Right kidney (tissue), 9 donors: ENCODE measurements at places on chromosomes 4 and X.

DNA sequence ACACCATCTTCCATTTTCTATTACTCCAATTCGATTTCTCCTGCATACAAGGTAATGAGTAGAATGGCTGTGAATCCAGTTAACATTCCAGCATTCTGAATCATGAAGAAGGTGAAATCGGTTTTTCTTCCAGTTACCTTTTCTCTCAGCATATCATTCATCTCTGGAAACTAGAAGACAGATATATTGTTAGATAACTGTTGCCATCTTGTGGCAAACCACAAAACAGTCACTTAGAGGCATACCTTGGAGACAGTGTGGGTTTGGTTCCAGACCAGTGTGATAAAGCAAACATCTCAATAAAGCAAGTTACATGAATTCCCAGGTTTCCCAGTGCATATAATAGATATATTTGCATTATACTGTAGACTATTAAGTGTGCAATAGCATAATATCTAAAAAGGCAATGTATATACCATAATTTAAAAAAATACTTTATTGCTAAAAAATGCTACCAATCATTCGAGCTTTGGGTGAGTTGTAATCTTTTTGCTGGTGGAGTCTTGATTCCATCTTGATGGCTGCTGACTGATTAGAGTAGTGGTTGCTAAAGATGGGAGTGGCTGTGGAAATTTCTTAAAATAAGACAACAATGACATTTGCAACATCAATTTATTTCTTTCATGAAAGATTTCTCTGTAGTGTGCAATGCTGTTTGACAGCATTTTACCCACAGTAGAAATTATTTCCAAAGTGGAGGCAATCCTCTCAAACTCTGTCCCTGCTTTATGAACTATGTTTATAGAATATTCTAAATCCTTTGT, 82.1 kb downstream of the SLC39A8 start:
- DNase-seq = peak; percentile 2

DNA sequence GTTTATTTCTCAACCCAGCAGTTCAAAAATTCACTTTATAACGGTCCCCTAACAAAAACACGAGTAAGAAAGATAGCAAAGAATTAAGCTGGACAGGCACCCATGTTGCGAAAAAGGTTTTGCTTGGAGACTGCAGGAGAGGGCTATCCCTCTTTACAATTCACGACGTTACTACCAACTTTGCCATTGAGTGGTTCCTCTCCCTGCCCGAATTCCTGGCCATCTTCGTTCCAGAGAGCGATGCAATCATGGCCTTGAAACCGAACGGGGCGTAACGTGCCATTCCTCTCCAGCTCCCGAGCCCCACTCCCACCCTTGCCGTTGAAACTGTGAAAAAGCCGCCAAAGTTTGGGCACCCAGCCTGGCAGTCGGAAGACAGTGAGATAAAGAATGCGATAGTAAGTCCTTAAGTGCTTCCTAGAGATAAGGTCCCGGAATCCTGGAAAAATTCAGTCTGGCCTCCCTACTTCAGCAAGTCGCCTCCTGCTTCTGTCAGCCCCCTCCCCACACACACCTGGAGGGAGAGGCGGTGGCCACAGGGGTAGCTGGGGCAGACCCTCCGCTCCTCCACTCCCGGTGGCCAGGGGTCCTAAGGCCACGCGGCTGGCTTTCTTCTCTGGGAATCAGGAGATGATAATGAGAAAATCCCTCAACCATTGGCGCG, 65.2 kb downstream of the FBXO8 start:
- DNase-seq = peak; percentile 60

- DNase-seq = peak; percentile 5
Measured at GRCh38 chrX:104098151-104098808, 14.0 kb upstream of the ZCCHC18 start.

- no peak for DNase-seq
Measured at GRCh38 chr4:183306811-183307210, 13.3 kb downstream of the CLDN22 start.

GRCh38 chrX:10508891-10509290, 111.5 kb downstream of the MID1 start:
- DNase-seq = no peak

GRCh38 chr4:63528256-63528991, 880.8 kb downstream of the TECRL start:
- DNase-seq = no peak

- DNase-seq = no peak
Measured at GRCh38 chr4:183356173-183356830, 34.1 kb upstream of the CLDN24 start.

DNA sequence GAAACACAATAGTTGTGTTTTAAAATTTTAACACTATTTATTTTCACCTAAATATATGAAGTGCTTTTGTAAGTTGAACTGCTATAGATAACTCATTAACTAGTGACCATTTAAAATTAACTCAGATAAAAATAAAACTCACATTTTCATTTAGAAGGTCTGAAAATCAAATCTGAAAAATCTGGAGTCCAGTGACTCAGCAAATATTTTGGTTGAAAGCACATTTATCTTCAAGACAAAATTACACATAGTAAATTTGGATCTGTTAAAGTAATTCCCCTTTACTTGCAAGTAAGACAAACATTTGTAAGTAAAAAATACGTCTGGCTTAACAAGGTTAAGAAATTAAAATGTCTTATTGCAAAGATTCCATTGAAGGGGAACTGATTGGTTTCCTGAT, 589.1 kb downstream of the TRIML1 start:
- DNase-seq = no peak

GRCh38 chr4:53653484-53654053, 62.3 kb upstream of the LNX1 start:
- DNase-seq = peak; percentile 44

GRCh38 chr4:143256456-143256855, 71.7 kb downstream of the USP38 start:
- DNase-seq = no peak

DNA sequence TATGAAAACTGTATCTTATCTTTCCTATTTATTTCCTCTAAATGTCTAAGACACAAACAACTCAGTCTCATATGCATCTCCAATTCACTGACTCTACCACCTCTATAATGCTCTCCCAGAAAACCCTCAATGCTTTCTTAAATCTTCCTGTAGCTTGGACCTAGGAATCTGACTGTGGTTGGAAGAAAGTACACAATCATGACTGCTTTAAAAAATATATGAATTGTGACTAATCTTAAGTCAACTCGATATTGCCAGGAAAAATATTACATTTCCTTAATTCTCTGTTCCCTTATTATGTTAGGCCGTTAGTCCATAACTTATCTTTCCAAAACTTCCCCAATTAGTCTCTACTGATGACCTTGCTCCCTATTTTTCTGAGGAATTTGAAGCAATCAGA, 87.0 kb downstream of the SPCS3 start:
- DNase-seq = no peak

DNA sequence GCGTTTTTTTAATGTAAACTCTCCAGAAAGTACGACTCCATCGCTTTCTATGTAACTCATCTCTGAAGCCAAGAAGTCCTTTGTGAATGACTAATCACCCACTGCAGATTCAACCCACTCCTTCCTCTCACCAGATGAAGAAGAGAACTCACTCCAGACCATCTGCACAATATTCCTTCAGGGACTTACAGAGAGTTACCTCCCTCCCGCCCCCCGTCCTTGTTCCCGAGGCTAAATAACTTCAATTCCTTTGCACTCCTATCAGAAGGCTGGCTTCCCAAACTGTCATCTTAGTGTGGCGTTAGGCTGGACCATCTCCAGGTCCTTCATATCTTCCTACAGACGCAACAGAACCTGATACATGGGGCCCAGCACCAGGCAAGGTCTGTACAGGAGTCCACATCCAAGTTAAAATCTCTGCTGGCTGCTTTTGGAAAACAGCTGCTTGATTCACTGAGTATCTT, 82.4 kb downstream of the AFAP1 start:
- DNase-seq = no peak

GRCh38 chrX:17082831-17083230, 136.4 kb downstream of the REPS2 start:
- no peak for DNase-seq

GRCh38 chr4:88177983-88178625, 19.7 kb upstream of the ABCG2 start:
- no peak for DNase-seq

- no peak for DNase-seq
Measured at GRCh38 chr4:180855184-180855583, 1388.0 kb upstream of the TENM3 start.

- DNase-seq = no peak
Measured at GRCh38 chr4:175784986-175785525, 27.0 kb downstream of the GPM6A start.
